ENCODE measurements at places on chromosomes 4 and X.

DNA sequence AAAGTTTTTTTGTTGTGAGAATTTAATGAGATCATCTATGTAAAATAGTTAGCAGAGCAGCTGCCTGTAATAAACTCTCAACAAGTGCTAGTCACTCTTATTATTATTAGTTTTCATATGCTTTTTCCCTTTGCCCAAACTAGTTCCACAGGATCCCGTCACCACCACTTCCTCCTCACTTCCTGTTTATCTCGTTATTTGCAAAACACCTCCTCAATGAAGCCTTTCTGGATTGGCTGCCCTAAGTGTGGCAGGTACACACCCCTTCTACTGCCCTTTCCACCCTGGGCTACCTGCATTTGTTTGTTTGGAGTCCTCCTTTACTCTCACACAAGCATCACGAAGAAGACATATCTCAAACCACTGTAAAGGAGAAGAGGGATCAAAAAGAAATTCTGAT lies 54.4 kb upstream of the KLF3 start:
- no peak for DNase-seq

DNA sequence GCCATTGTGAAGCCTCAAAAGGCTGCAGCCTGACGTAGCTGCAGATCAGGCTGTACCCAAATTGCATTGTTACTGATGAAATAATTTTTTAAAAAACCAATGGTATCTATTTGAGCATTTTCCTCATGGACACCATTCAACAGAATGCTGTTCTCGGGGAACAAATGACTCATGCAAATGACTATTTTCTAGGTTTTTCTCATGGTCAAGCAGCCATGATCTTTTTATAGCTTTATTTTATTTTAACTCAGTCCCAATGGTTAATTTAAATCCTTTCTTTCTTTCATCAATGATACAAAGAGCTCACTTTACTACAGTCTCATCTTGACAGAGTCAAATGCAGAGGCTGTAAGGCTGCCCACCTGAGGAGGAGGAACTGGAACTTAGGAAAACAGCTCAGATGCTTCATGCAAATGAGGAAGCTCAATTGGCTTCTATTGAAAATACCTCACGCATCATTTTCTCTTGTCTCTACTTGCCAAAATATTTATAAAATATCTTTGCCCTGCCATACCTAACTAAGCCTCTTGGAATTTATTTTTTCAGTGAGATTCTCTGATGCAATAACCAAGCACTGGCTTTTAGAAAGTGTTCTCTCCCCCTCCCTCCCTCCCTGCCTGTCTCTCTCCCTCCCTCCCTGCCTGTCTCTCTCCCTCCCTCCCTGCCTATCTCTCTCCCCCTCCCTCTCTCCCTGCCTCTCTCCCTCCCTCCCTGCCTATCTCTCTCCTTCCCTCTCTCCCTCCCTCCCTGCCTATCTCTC lies 81.0 kb downstream of the SORBS2 start:
- DNase-seq: no peak

- no peak for DNase-seq
These were observed 85.8 kb upstream of the PRPS1 start for GRCh38 chrX:107542500-107542899.

- no peak for DNase-seq
These were observed 205.0 kb downstream of the PABPC4L start for GRCh38 chr4:133996431-133997121.

GRCh38 chr4:155639704-155640523 lies 26.7 kb upstream of the GUCY1A1 start:
- DNase-seq: no peak

DNA sequence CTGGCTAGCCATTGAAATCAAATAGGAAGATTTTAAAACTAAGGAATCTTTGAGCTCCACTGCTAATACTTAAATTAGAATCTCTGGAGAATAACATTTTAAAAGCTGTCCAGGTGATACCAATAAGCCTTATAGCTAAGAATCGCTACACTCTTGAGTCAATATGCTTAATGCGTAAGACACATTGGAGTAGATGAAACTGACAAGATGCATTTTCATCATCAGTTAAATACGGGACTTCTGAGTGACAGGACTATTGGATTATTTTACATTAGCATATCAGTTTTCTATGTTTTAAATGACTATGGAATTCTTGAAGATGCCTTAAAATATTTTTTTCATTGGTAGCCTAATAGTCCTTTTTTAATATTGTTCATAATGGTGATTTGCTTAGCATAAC lies 80.2 kb downstream of the ATOH1 start:
- DNase-seq: no peak

DNA sequence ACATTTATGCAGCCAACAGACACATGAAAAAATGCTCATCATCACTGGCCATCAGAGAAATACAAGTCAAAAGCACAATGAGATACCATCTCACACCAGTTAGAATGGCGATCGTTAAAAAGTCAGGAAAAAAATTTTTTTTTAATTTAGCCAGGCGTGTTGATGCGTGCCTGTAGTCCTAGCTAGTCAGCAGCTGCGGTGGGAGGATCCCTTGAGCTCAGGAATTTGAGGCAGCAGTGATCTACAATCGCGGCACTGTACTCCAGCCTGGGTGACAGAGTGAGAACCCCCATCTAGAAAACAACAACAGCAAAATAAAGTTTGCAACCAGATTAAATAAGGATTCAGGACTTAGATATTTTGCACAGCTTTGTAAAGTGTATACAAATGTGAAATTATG lies 65.7 kb upstream of the ALG13 start:
- DNase-seq: no peak

- DNase-seq: no peak
These were observed 46.5 kb downstream of the RFC1 start for GRCh38 chr4:39319676-39320075.

DNA sequence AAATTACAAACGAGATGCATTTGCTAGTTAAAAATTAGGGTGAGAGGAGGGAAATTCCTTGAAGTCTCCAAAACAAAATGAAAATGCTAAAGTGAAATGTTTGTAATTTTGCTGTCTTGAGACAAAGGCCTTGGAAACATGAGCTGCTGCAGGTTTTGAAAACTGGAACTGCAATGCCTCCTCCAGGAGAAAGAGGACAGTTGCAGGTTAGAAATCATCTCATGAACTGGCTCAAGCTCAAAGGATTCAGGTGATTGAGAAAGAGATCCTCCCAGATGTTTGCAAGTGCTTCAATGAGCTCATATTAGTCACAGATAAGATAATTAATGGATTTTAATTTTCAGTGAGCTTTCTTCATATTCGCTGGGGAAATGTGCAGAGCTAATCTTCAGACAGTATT lies 32.4 kb downstream of the SMPX start:
- DNase-seq: no peak

DNA sequence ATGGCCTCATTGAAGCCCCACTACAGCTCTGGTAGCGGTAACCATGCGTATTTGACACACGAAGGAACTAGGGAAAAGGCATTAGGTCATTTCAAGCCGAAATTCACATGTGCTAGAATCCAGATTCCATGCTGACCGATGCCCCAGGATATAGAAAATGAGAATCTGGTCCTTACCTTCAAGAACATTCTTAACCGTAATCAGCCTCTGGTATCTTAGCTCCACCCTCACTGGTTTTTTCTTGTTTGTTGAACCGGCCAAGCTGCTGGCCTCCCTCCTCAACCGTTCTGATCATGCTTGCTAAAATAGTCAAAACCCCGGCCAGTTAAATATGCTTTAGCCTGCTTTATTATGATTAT lies 876 bp downstream of the HPRT1 start:
- DNase-seq: no peak
